ENCODE measurements at places on chromosomes 13 and 19.

GRCh38 chr13:99056381-99057014, 78.6 kb upstream of the DOCK9 start:
- no peak for DNase-seq

DNA sequence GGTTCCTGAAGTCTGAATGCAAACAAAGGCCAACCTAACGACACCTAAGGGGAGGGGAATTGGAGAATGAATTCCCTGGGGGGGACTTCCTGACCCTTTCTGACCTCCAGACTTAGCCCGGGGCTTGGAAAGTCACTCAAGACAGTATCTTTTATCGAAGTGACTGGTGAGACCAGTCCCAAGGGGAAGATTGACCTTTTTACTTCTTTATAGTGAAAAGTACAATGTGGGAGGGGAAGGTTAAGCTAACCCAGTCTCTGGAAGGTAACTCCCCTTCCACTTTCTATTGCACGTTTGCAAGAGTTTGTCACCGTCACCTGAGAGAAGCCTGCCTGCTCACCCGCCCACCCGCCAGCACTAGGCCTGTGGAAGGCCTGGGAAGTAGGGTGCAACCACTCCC, 111.9 kb downstream of the EFNB2 start:
- DNase-seq = no peak

GRCh38 chr13:52385870-52386269, 20.1 kb downstream of the THSD1 start:
- no peak for DNase-seq

- DNase-seq = no peak
Observed at GRCh38 chr13:19766591-19766990, 16.2 kb downstream of the PSPC1 start.

DNA sequence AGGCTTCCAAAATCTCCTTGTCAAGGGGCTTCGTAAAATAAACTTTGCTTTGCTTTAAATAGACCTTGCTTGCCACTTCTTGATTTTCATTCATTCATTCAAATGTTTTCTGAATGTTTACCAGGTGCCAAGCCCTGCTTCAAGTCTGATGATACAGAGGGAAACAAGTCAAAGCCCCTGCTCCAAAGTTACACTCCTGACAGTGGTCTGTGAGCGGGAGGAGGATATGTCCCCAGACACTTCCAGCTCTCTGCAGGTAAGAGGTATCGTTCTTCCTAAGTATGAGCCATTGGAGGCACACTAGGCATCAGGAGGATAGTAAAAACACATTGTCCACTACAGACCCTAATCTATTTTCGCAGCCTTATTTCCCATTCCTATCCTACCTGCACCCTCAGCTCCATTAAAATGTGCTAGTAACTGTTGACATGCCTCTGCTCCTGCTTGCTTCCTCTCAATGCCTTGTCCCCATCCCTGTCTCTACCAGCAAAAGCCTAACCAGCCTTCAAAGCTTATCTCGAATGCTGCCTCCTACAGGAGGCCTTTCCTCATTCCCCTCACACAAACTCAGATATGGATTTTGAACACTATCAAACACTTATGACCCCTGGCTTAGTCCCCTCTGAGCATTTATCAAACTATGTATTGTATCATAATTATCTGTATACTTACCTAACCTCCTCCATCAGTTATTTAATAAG, 6.2 kb upstream of the WBP4 start:
- peak; percentile 10 for DNase-seq
